GM10248 (cell line): ENCODE measurements at places on chromosomes 4 and X.

DNA sequence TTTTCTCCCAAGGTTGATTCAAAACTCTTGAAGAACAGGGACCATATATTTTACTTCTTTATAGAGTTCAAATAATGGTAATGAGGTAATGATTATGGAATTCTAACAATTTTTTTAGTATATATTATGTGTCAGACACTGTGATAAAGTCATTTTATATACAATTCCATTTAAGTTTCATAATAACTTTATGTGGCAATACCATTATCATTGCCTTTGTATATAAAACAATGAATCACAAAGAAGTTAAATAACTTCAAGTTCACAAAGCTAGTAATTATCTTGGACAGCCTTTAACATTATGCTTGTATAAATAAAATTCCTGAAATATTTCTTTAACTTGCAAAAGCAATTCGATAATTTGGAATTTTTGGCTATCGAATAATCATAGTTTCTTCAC lies 20.6 kb downstream of the MAGEC1 start:
- no peak for DNase-seq

- no peak for DNase-seq
Observed at GRCh38 chr4:152090543-152090942, 329.7 kb upstream of the GATB start.

- DNase-seq, result no peak
Observed at GRCh38 chr4:7763788-7764187, 175.9 kb downstream of the AFAP1 start.

DNA sequence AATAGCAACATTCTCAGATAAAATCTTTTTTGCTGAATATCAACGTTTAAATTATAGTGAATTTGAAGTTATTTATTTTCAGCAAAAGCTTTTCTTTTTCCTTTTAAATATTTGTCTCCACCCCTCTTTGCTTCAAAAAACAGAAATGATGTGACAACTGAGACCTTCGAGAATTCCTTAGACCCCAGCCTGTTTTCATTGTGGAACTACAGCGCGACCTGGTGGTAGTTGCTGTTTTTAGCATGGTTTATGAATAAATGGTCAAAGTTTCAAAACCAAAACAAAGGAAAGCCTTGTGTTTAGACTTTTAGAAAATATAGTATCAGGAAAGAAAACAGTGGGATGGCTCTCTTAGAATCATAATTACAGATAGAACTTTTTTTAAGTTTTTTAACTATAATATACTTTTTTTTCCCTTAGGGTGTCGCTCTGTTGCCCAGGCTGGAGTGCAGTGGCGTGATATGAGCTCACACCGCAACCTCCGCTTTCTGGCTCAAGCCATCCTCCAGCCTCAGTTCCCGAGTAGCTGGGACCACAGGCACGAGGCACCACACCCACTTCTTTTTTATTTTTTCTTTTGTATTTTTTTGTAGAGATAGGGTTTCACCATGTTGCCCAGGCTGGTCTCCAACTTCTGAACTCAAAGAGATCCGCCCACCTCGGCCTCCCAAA lies 26.8 kb upstream of the TMEM184C start:
- DNase-seq, result peak; percentile 54

GRCh38 chr4:122500852-122501501 lies 44.5 kb upstream of the IL2 start:
- no peak for DNase-seq

DNA sequence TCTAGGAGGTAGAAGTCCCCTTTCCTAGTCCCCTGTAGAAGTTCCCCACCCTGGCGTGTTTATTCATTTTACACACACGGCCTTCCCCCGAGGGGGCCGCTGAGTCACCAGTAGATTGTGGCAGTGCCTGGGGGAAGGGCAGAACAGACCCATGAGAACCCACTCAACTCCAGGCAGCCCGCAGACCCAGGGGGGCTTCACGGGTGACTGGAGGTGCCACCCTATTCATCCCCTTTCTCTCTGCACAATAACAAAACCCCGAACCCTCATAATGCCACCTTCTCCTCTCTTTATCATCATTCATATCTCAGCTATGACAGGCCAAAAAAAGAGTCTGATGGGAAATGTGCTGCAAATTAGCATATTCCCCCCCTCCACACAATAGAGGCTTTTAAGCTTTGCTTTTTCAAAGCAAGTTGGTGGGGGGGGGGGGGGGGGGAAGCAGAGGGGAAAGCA lies 20.4 kb upstream of the GPM6B start:
- DNase-seq, result no peak

DNA sequence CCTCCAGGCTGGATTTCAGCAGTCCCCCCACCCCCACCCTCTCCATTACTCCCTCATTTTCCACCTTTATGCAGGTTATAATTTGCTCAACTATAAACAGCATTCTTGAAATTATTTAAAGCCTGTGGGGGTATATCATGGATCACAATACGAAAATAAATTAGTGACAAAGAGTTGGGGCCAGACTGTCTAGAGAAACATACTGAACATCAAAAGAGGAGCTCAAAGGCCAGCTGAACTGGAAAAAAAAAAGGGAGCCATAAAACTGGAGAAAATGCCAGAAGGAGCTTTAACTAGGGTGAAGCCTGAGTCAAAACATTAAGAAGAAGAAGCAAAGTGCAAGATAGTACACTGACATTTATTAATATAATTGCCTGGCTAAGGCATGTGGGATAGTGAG lies 137.8 kb downstream of the ANTXR2 start:
- no peak for DNase-seq

- DNase-seq, result no peak
Observed at GRCh38 chrX:150869450-150869849, 29.0 kb downstream of the CD99L2 start.

DNA sequence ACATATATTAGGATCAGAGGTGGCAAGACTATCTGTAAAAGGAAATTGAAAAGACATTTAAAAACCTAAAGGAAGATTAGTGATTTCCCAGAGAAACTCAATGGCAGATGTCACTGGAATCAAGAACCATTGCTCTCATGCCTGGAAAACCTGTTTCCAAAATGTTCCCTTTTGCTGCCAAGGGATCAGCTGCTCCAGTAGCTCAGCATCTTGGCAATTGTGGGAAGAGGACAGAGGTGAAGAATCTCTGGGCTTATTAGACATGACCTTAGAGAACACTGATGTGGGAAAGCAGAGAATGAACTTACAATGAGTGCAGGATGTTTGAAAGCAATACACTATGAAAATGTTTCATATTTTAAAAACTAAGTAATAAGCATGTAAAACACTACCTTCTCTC lies 98.3 kb downstream of the SHROOM3 start:
- no peak for DNase-seq

DNA sequence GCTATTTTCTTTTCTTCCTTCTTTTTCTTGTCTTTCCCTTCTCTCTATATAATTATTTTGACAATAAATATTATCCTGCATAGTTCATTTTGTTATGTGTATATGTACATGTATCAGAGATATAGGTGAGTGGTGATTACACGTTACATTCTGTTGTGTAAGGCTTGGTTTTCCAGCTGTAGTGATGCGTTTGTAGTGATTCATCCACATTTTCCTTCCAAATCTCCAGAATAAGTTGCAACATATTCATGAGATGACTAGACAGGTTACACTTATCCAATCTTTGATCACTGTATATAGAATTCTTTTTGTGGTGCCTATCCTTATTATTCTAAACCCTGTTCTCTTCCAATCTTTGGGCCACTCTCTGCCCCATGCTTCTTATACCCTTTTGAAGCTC lies 540.2 kb downstream of the GBA3 start:
- DNase-seq, result no peak

DNA sequence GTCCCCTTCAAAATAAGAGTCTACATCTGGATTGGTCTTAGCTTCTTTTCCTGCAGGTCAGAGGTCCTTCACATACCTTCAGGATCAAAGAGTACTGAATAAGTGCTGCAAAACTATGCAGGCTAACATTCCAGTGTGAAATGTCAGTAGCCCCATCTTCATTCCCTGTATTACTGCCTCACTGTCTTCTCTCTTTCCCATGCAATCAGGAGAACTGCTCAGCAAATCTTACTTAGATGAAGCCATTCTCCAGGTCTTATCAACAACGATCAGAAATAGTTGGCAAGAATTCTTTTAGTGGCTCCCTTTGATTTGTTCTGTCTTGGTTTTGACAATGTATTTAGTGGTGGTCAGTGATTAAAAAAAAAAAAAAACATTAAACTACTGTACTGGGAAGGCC lies 26.0 kb upstream of the IQCM start:
- no peak for DNase-seq

GRCh38 chrX:97363843-97364242 lies 480.1 kb downstream of the RPA4 start:
- DNase-seq, result no peak

- DNase-seq, result no peak
Observed at GRCh38 chr4:74105656-74106280, 6.8 kb upstream of the CXCL2 start.

- DNase-seq, result no peak
Observed at GRCh38 chr4:142539796-142540482, 306.2 kb downstream of the INPP4B start.

DNA sequence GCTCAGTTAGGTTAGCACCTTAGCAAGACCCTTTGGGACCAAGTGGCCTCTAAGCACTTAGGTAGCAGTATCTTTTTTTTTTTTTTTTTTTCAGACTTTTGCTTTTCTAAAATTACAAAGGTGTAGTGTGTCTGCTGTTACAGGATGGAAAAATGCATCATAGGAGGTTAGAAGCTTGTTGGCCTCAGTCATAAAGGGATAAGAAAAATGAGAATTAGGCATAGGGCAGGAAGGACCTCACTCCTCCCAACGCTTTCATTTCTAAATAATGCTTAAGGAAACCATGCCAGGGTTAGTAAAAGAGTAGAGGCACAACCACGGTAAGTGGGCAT lies 148.4 kb upstream of the PLAC1 start:
- DNase-seq, result no peak

- no peak for DNase-seq
Observed at GRCh38 chr4:8437281-8437680, 3.2 kb downstream of the ACOX3 start.

- no peak for DNase-seq
Observed at GRCh38 chr4:39559626-39560025, 32.4 kb upstream of the UGDH start.

- DNase-seq, result no peak
Observed at GRCh38 chr4:48899432-48899749, 7.2 kb downstream of the OCIAD2 start.

- DNase-seq, result no peak
Observed at GRCh38 chr4:105166066-105166465, 19.4 kb downstream of the TET2 start.

GRCh38 chrX:136835761-136836160 lies 44.8 kb downstream of the RBMX start:
- DNase-seq, result no peak

DNA sequence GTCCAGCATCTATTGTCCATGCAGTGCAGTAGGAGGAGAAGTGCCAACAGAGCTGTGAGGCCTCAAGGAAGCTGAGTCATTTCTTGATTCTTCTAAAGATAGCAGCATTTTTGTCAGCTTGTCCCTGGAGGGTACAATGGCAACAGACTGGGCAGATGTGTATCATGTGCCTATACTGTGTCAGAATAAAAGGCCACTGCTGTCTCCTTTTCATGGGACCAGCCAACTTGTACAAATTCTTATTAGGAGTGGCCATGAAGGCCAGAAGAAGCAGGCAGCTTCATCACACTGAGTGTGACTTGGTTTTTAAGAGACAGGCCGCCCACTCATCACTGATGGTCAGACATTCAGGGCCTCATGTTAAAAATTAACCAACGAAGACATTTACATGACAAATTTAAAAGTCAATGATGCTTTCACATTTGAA lies 185.0 kb upstream of the FAM241A start:
- peak; percentile 32 for DNase-seq

GRCh38 chr4:1235381-1236102 lies 13.4 kb downstream of the CTBP1 start:
- DNase-seq, result no peak

DNA sequence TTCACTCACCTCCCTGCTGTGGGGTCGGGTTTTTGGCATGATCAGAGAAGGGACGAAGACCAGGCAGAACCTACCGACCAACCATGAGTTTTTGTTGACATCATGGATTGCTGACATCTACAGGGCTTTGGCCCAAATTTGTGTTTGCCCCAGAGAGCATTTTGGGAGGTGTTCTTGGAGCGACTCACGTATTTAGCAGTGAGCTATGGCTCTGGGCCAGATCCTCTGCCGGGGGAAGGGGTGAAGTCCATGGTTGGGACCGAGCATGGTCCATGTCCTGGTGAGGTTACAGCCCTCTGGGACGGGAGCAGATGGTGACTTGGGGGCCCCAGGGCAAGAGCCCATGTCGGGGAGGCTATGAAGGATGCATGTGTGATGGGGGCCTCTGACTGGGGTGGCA lies 17.4 kb downstream of the SORCS2 start:
- no peak for DNase-seq

- no peak for DNase-seq
Observed at GRCh38 chrX:39996536-39996935, 101.2 kb downstream of the BCOR start.

GRCh38 chr4:67632492-67632891 lies 68.5 kb downstream of the UBA6 start:
- DNase-seq, result no peak
